ENCODE measurements at places on chromosomes 11 and 22.

DNA sequence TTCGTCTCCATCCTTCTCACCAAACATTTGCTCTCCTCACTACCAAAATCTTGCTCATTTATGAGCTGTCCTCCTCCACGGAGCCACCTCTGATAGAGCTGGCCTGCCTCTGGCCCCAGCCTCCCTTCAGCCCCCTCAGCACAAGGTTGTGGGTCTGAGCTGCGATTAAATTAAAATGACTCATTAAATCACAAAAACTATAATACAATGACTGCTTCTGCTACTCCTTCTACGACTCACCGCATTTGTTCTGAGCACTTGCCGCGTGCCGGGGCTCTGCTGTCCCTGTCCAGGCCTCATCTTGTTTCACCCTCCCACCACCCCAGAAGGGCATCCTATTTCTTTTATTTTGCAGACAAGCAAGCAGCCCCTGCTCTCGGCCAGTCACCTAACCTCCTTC, 49.2 kb upstream of the TIMP3 start:
- DNase-seq, result no peak

GRCh38 chr11:96235751-96236150, 107.2 kb downstream of the MAML2 start:
- DNase-seq, result no peak

- no peak for DNase-seq
These were observed 47.9 kb downstream of the FEZ1 start for GRCh38 chr11:125448136-125448535.

GRCh38 chr11:36713715-36714114, 115.7 kb upstream of the RAG2 start:
- DNase-seq, result no peak

DNA sequence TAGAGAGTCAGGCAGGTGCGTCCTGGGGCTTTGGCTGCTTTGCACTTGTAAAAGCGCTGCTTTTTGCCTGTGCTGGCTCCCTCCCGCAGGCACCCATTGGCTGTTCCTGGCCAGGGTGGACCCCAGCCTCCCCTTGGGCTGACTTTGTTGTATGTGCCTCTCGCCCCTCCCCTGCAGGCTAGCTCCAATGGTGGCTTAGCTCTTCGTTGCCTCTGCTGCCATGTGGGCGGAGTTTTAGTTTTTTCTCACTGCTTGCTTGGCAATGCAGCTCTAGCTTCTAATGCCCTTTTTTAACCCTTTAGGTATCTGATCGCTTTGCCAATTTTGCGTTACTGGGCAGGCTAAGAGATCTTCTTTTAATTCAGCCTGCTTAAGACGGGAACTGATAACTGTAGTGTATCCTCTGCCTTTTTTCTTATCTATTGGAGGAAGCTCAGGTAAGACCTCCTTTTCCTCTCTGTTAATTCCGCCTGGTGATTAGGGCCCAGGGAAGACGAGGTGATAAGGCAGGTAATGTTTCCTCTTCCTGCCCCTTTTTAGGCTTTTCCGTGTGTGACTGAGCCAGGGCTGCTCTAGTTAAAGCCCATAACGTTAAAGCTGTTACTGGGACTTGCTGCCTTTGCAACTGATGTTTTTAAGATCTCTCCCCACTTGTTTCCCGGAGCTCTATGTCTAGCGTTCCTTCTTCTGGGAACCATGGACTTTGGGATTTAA, 11.7 kb upstream of the GLYATL1 start:
- DNase-seq, result peak; percentile 31

GRCh38 chr11:32852207-32852606, 22.5 kb downstream of the PRRG4 start:
- DNase-seq, result no peak

GRCh38 chr11:34356576-34356912, 1.3 kb downstream of the ABTB2 start:
- DNase-seq, result no peak

GRCh38 chr11:47766509-47767227, 473 bp downstream of the FNBP4 start:
- peak; percentile 38 for DNase-seq

DNA sequence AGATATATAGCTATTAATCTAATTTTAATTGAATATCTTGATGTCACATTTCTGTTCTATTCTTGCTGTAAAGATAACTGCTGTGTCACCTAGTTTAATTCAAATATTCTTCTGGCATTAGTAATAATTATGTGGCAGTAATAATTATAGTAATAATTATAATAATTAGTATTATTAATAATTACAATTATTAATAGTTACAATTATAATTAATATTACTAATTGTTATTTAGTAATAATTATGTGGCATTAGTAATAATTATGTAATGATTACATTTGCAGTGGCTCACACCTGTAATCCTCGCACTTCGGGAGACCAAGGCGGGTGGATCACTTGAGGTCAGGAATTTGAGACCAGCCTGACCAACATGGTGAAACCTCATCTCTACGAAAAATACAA, 1.6 kb upstream of the TRIM5 start:
- DNase-seq, result no peak

GRCh38 chr11:86443415-86443814, 68.7 kb downstream of the CCDC81 start:
- no peak for DNase-seq

GRCh38 chr11:9049959-9050358, 41.4 kb downstream of the SCUBE2 start:
- no peak for DNase-seq

- DNase-seq, result no peak
These were observed 451.3 kb downstream of the METTL15 start for GRCh38 chr11:28559492-28559891.

DNA sequence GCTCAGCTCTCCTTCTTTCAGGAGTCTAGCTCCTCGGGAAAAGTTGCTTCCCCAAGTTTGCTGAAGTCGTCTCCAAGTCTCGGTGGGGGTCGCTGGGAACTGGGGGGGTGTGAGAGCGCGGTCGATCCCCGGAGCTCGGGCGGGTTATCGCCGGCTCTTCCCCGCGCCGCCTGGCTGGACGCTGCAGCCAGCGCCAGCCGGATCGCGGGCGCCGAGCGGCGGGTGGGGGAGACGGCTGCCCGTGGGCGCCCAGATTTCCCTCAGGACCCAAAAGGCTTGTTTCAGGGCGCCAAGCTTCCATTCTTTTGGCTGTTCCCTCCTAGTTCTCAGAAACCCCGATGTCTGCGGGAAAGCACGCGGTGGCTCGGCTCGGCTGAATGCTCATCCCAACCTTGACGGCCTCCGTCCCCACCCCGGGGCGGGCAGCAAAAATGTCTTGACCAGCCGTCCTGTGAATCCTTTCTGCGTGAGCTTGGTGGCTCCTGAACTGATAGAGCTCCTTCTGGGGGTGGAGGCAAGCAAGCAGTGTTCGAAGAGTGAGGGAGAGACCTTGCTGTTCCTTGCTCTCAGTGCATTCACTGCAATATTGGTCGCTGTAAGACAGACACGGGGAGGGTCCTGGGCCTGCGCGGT, 1.7 kb downstream of the ZBTB16 start:
- no peak for DNase-seq

GRCh38 chr11:4044976-4045646, 49.5 kb upstream of the RRM1 start:
- peak; percentile 67 for DNase-seq

DNA sequence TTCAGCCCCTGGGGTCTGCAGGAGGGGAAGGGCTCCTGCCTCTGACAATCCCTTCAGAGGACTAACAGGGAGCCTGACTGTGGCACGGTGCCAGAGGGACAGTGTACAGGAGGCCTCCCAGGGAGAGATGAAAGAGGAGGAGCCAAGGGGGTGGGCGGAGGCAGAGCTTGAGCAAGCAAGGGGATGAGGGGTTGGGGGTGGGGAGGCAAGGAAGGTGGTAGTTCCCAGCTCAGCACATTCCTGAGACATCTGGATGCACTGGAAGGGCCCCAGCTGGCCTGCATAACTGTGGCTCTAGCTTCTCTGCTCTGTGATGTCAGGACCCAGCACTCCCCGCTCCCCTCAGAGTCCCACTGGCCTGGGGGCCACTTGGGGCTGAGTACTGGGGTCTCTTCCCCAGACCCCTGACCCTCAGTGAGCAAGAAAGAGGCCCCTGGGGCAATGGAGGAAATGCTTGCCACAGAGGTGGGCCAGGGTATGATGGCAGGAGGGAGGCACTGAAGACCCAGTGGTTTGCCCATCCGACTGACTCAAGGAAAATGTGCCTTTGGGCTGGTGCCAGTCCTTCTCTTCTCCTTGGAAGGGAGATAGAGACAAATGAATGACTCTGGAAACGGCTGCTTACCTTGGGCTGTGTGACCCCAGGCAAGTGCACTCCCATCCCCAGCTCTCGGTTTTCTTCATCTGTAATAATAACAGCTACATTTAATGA, 13.3 kb downstream of the CREB3L1 start:
- DNase-seq, result peak; percentile 3

DNA sequence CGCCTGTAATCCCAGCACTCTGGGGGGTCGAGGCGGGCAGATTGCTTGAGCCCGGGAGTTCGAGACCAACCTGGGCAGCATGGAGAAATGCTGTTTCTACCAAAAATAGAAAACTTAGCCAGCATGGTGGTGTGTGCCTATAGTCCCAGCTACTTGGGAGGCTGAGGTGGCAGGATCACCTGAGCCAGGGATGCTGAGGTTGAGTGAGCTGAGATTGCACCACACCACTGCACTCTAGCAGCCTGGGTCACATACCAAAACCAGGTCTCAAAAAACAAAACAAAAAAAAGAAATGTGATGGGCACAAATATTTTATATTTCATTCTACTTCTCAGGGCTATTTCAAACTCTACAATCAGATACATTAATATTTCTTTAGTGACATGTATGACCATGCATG, 25.7 kb downstream of the TTC17 start:
- no peak for DNase-seq

GRCh38 chr22:16959345-16959930, 48.6 kb downstream of the GAB4 start:
- no peak for DNase-seq

- DNase-seq, result no peak
These were observed 101.4 kb downstream of the PARVA start for GRCh38 chr11:12478743-12479142.

DNA sequence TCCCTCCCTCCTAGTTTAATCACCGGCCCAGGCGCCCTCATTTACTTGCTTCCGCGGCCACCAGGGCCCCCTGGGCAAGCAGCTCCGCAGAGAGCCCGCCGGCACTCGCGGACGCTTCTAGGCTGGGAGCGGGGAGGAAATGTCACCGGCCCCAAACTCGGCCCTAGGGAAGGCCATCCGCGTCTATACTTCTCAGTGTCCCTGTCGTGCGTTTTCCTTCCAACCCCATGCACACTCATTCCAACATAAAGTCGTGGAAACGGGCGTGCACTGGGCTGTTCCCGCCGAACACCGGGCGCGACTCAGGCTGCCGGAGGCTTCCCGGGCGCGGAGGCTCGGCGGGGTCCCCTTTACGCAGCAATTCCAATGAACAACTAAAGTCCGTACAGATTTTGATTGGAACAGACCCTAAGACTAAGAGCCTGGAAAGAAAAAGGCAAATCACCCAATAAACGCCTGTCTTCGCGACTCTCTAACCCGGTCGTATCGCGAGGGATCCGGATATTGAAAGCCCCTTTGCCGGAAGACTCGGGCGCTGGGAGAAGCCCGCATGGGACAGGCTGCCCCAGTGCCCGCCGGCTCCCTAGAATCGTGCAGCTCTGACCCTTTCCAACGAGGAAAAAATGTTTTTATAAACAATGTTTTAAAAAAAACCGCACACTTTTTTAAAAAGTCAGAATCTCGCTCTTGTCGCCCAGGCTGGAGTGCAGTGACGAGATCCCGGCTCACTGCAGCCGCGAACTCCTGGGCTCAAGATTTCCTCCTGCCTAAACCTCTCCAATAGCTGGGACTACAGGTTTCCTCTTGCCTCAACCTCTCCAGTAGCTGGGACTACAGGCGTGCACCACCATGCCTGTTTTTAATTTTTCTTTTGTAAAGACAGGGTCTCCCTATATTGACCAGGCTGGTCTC, 1.3 kb upstream of the BARX2 start:
- DNase-seq, result no peak

GRCh38 chr11:124830749-124831148, 30.5 kb upstream of the MSANTD2 start:
- no peak for DNase-seq

GRCh38 chr11:134313379-134313778, 18.4 kb upstream of the GLB1L2 start:
- DNase-seq, result no peak

GRCh38 chr11:66856496-66857233, at the start of gene LRFN4:
Gene LRFN4, plus strand, starts transcription at chr11:66857064. Its CDS starts 681 bp downstream, at chr11:66857745.
- peak; percentile 80 for DNase-seq

DNA sequence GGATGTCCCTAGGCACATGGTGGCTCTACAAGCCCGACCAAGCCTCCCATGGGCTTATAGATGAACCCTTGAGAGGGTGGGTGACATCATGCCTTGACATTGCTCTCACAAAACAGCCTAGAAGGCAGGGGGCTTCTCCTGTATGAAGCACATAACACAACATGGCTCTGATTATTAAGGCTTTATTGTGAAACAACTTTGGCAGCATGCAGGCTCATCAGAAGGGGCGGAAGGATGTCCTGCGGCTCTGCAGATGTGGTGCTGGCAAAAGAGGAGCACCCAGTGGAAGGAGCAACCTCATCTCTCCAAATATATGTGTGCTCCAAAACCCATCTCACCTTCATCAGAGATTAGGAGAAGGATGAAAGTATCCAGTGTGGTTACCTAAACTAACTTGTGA, 100.4 kb downstream of the MPPED2 start:
- no peak for DNase-seq

DNA sequence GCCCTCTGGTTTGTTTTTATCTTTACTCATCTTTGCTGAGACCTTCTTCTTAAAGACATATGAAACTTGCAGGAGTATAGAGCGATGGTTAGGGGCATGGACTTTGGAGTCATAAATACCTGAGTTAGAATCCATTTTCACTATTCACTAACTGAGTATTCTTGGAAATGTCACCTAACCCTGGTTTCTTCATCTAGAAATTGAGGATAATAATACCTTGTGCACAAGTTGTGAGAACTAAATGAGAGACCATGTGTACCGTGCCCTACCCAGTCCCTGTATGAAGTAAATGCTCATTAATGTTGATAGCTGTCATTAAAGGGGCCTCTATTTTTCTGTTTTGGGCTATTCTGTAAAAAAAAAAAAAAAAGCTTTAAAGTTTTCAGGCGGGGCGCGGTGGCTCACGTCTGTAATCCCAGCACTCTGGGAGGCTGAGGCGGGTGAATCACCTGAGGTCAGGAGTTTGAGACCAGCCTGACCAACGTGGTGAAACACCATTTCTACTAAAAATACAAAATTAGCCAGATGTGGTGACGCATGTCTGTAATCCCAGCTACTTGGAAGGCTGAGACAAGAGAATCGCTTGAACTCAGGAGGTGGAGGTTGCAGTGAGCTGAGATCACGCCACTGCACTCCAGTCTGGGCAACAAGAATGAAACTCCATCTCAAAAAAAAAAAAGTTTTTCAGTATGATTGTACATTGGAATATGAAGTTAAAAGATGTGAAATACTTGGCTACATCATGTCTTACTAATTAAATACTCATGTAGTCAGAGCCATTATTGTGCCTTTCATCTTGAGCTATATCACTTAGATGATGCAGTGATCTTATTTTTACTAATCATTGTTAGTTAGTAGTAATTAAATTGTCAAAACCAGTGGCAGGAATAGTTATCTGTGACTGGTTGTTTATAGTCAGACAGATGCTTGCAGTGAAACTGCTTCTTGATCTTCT, 95.0 kb downstream of the AMOTL1 start:
- DNase-seq, result no peak

Measured in NCI-H1105 treated with DMSO at 0.1 percent for 48 hours (cell line).